HT1080 (cell line): ENCODE measurements at places on chromosomes 5 and 9.

GRCh38 chr5:15691521-15691920 lies 191.5 kb downstream of the FBXL7 start:
- no peak for DNase-seq

DNA sequence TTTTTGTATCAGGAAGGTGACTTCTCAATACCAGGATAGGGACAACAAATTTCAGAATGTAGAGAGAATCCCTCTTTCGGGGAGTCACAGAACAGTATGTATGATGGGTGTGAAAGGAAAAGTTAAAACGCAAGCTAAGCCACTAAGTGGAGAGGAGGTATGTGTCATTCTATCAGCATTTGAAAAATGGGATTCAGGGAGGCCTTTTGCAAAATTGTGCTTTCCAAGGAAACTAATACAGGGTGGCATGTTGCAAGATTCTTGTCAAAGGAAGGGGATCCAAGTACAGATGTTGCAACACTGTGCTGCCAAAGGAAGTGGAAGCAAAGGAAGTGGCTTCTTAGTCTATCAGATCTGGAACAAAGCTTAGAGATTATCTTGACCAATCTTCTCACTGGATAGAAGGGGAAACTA lies 12.6 kb upstream of the TNIP1 start:
- DNase-seq = peak; percentile 96

GRCh38 chr9:81071108-81071507 lies 618.2 kb downstream of the TLE1 start:
- DNase-seq = peak; percentile 55

- no peak for DNase-seq
Measured at GRCh38 chr5:66969484-66969883, 227.1 kb downstream of the CD180 start.

GRCh38 chr9:130110166-130110565 lies 56.5 kb downstream of the GPR107 start:
- DNase-seq = no peak

- no peak for DNase-seq
Measured at GRCh38 chr5:81717226-81717625, 33.7 kb downstream of the SSBP2 start.

GRCh38 chr9:35818341-35818740 lies 3.5 kb upstream of the HINT2 start:
- no peak for DNase-seq

DNA sequence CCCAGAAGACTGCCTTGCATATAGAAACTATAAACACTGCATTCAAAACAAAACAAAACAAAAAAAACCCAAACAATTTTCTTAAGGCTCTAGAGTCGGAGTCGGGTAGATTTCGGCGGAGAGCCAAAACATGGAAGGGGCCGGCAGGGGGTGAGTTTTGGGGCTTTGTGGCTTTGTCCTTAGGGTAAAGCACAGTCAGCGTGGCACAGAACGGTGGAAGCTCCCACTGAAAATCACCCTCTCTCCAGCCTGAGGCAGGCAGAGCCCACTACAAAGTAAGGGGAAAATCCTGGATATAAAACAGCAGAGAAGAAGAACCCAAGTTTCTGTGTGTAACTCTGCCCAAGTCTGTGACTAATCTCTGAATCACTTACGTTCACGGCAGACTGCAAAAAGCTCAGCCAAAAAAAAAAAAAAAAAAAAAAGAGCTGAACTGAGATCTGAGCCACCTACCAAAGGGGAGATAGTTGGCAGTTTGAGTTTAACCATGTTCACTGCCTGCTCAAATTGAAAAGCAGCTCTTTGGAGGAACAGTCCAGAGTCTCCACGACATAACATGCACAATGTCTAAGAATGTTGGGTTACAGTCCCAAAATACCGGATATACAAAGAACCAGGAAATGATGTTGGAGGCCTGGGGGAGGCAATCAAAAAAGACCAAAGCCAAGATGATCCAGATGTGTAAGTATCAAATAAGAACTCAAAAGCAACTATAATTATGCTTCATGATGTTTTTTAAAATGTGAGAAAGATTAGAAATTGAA lies 26.6 kb upstream of the OR2K2 start:
- peak; percentile 87 for DNase-seq

GRCh38 chr9:33418090-33418489 lies 15.7 kb upstream of the AQP7 start:
- no peak for DNase-seq

DNA sequence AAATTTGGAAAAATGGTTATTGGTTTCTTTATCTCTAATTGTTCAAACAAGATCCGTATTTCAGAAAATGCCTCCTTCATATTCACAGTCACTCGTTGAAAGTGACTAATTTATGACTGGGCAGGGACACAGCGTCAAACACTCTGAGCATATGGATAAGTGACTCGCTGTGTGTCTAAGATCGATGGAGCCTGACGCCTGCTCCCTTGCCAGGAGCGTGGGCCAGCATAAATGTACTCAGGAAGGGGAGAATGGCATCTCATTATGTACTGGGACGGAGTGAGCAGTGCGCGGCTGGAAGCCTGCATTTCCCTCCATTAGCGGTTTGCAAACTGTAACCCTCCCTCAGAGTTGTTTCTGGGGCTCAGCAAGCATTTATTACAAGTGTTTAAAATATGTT lies 79.8 kb upstream of the CAST start:
- peak; percentile 41 for DNase-seq

DNA sequence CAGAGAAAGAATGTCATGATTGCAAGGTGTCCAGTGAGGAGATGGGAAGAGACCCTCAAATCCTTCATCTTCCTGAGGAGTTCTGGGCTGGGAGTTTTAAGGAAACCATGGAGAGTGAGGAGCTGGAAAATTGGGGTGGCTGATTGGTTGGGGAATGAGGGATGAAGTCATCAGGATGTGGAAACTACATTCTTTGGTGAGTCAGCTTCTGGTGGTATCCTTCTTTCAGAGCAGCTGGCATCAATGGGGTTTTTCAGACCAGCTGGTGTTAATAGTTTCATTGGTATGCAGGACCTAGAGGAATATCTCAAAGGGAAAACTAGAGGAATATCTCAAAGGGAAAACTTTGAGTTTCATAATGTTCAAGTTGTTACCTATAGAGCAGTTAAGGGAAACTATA lies 45.2 kb downstream of the RNF180 start:
- DNase-seq = peak; percentile 94

DNA sequence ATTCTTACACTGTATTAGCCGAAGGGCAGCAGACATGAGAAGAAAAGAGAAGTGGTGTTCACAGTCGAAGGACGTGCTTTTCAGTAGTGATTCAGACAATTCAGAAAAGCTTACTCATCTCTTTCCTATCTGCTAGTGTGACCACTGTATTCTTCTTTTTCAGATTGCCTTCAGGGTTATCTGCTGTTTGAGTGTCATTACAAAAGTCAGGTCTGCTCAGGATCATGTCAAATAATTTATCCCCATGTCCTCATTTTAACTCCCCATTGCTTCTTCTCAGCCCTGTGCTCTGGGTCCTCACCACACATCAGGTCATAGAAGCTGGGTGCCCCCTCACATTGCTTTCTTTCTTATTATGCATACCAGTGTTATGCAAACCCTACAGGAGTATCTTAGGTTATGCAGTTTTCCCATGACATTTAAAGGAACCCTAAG lies 394.0 kb downstream of the CETN3 start:
- DNase-seq = peak; percentile 46

GRCh38 chr9:15203581-15203980 lies 103.4 kb downstream of the TTC39B start:
- DNase-seq = no peak

DNA sequence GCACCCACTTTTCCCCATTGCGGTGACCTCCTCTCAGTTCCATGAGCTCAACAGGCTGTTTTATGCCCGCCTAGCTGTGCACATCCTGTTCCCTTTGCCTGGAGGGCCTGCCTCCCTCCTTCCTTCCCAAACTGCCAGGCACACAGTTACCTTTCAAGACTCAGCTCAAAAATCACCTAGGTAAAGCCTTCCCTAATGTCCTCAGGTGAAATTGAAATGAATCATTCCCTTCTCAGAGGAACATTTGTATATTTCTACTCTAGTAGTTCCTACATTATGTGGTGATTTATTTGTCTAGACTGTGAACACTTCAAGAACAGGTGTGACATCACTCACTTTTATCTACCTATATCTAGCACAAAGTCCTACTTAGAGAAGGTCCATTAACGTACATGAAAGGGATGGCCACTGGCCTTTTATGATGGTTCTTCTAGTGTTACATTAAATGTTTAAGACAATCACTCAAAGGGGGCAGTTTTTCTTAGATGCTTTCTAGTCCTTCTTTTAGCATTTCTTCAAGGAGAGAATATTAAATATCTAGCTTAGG lies 103.5 kb upstream of the EQTN start:
- DNase-seq = no peak

- no peak for DNase-seq
Measured at GRCh38 chr5:83426855-83427254, 44.7 kb upstream of the VCAN start.

- DNase-seq = no peak
Measured at GRCh38 chr9:21871256-21871975, 69.0 kb downstream of the MTAP start.

- peak; percentile 89 for DNase-seq
Measured at GRCh38 chr5:68683632-68684036, 410.2 kb upstream of the SLC30A5 start.

- peak; percentile 27 for DNase-seq
Measured at GRCh38 chr9:112378328-112379176, 1.4 kb upstream of the HSDL2 start.

DNA sequence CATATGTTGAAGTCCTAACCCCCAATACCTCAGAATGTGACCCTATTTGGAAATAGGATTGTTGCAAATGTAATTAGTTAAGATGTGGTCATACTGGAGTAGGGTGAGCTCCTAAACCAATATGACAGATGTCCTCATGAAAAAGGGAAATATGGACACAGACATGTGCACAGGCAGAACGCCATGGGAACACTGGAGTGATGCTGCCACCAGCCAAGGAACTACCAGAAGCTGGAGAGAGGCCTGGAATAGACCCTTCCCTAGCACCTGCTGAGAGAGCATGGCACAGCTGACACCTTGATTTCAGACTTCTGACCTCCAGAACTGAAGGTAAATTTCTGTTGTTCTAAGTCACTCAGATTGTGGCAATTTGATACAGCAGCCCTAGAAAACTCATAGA lies 110.8 kb downstream of the CTNND2 start:
- no peak for DNase-seq

- no peak for DNase-seq
Measured at GRCh38 chr5:140588311-140589070, 23.9 kb downstream of the SLC35A4 start.

GRCh38 chr5:83576341-83576740 lies 104.8 kb downstream of the VCAN start:
- DNase-seq = no peak

GRCh38 chr9:115004545-115004944 lies 74.2 kb upstream of the TNFSF8 start:
- no peak for DNase-seq

- DNase-seq = no peak
Measured at GRCh38 chr9:96040591-96041461, 165.3 kb downstream of the ERCC6L2 start.

DNA sequence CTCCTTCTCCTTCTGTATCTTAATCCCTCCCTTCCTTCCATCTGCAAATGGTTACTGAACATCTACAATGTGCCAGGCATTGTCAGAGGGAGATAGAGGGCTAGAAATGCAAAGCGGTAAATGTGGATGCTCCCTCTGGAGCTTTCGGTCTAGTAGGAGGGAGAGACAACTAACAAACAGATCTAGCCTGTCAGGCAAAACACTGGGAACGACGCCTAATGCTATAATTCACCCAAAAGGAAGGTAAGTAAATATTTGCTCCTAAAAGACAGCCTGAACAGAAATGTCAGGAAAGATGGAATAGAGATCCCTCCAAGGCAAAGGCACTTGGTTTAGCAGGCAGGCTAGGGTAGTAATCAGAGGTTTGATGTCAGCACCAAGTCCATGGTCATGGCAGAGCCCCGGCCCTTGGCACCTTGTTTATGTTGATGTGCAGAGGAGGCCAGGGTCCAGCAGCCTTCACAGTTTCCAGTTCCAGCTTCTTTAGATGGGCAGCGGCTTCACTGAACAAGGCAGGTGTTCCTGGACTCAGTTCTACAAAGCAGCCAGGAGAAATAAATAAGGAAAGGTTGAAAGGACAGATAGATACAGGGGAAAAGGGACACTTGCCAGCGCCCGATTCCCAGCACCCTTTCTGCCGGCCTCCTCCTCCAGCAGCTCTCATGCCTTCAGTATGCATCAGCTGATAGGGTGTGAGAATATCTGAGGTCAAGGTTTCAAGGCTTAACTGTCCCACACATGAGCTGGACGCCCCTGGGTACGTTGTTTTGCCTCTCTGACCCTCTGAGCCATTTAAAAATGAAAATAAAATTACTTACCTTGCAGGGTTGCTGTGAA lies 46.5 kb upstream of the FRRS1L start:
- no peak for DNase-seq

- no peak for DNase-seq
Measured at GRCh38 chr9:128190516-128191405, 611 bp downstream of the CIZ1 start.

GRCh38 chr5:179599100-179599499 lies 24.4 kb downstream of the HNRNPH1 start:
- DNase-seq = no peak

GRCh38 chr5:150106674-150107426 lies 20.5 kb upstream of the CSF1R start:
- DNase-seq = no peak

DNA sequence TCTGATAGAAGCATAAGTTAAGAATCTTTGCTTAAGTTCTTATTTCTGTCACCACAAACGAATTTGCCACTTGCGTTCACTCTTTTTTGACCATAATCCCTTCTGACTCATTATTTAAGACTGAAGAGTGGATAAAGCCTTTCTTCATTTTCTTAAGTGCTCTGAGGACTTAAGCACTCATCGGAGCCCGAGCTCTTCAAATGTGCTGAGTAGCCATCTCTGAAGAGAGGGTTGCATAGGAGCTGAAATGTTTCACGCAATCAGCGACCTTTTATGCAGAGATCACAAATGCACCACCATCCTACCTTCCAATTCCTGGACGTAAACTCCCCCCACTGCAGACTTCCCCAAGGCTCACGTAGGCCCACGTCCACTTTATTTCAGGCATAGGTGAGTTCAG lies 699.2 kb downstream of the IRX1 start:
- DNase-seq = no peak

DNA sequence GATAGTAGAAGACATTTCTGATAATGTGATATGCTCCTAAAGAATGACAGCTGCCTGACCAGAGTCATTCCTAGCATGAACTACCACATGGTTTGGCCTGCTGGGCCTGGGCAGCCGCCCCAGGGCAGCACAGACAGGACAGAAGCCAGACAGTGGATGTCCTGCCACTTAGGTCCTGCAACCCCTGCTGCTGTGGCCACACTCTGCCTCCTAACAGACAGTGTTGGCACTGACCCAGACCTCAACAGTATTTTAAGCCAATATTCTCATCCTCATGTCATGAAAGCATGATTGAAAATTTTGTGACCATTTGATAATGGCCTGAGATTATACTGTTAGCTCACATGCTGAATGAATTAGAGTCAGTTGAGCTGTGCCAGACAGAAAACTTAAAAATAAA lies 15.8 kb downstream of the CENPP start:
- DNase-seq = no peak

DNA sequence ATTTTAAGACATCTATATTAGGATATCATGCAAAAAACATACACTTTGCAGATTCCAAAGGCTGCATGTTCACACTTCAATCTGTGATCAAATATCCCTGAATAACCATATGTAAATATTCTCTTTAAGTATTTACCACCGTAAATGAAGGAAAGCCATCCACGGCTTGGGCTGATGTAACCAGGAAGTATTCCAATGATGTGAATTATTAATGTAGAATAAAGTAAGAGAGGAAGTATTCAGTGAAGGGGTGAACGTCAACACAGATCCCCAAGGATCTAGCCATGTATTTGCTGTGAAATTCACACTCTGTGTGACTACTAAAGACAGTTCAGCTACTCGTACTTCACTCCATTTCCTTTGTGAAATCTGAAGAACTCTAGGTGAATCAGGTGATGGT lies 75.2 kb downstream of the CDH6 start:
- no peak for DNase-seq
